ENCODE measurements at places on chromosomes 1 and 21.

DNA sequence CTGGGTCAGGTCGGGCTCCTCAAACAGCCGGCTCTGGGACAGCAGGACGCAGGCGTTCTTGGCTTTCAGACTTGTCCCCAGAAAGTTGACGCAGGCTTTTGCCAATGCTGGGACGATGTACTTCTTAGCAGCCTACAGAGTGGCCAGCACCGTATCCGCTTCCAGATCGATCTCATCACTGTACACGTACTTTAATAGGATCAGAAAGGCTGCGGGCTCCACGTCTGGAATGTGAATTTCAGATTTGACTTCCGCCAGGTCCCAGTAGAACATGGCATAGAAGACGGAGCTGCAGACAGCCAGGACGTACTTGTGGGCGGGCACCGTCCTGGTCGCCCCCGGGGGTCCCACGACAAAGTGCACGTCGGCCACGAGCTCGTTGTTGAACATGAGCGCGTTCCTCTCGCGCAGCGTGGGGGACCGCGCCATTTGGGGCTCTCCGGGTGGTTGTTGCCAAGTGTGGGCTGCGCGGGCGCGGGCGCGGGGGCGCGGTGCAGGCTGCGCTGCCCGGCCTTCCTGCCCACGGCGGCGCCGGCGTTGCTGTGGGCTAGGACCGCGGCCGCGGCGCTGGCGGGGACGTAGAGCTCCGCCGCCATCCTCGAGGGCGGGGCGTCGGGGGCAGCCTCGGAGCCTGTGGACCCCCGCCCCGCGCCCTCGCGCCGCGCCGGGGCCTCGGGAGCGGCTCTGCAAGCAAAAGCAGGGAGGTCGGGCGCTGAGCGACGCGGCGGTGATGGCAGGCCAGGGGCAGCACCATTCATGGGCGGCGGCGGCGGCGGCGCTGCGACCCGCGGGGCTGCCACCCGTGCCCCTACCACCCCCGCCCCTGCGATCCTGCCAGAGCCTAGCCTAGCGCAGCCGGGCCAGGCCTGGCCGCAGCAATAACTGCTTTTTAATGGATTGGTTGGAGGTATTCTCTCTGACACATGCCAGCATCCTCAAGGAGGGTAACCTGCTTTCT is 10.6 kb downstream of the CNR2 start:
- no peak for DNase-seq

DNA sequence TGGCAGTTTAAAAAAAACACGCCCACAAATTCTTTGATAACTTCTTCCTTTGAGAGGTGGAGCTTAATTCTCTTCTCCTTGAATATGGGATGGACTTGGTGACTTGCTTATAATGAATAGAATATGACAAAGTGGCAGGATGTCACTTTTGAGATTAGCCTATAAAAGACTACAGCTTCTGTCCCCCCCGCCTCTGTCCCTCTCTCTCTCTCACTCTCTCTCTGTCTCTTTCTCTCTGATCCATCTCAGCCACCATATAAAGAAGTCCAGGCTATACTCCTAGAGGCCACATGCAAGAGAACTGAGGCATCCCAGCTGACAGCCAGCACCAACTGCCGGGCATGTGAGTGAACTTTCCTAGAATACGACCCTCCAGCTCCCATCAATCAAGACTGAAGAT is 7.7 kb upstream of the DMBX1 start:
- DNase-seq: no peak

GRCh38 chr21:14766241-14766640 is 220.1 kb upstream of the SAMSN1 start:
- no peak for DNase-seq

- DNase-seq: no peak
Measured at GRCh38 chr1:237817277-237817676, 73.4 kb downstream of the ZP4 start.

DNA sequence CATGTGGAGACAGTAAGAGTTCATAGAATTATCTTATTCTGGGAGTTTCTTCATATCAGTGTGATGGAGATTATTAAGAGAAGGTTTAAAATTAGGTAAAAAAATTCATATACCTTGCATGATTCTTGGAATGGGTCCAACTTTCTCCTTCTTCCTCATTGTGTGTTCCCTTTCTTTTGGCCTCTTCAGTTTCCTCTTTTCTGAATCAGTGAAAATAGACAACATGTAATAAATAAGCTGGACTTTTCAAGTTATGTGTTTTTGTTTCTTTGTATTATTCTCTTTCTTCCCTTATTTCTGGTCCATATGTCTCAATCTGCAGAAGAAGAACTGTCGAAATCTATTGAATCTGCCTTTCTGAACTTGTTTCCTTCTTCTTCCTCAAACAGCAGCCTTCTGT is 30.5 kb downstream of the C4BPA start:
- no peak for DNase-seq

- no peak for DNase-seq
Measured at GRCh38 chr1:192793983-192794767, 14.7 kb upstream of the RGS2 start.

GRCh38 chr1:45864167-45865106 is 61.0 kb downstream of the MAST2 start:
- DNase-seq: peak; percentile 74

DNA sequence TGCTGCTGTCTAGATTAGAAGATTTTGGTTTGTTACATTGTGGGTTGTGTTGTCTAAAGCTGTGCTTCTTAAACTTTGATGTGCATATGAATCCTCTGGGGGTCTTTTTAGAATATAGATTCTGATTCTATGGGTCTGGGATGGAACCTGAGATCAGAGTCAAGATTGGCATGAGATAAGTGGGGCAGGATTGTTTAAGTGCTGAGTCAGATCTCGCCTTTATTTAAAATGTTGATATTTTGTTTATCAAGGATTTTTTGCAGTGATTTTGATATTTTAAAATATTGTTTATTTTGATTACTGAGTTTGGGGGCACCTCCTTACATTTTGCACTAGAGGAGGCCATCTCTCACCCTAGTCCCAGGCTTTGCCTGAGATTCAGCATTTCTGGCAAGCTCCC is 114.8 kb downstream of the LAMC2 start:
- DNase-seq: no peak

DNA sequence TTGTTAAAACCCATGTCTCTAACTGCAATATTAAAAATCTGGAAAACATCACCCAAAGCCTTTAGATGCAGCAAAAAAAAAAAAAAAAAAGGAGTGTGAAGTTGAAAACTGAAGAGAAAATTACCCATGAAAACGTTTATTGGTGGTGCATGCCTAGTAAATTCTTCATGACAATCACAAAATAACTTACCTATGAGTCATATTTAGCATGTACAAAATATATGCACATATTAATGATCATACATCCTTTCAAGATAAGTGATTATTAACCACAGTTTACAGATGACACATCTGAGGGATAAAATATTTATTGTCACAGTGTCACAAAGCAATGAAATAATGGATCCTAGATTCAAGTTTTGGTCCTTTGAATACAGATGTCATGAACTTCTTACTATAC is 505.2 kb upstream of the NR5A2 start:
- no peak for DNase-seq

GRCh38 chr1:62628506-62628905 is 31.2 kb downstream of the ANGPTL3 start:
- no peak for DNase-seq

DNA sequence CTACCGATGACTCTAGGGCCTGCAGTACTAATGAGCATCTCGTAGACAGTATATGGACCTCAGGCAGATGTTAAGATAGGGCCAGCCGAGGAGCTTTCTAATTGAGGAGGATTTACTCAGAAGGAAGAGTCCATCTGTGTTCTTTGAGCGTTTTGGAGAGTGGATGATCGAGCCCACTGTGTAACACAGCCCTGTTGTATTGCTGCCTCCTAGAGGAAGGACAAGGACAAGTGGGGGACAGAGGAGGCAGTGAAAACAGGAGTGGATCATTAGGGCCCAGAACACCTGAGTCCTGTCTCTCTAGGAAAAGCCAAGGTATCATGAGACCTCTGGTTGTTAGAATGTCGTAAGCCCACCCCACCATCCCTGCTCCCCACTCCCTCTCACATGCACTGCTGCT is 62.9 kb downstream of the TBX19 start:
- no peak for DNase-seq

GRCh38 chr1:236185687-236186086 is 43.3 kb downstream of the GPR137B start:
- DNase-seq: no peak

GRCh38 chr1:240497908-240498307 is 114.0 kb downstream of the GREM2 start:
- DNase-seq: no peak

- no peak for DNase-seq
Measured at GRCh38 chr1:220876511-220877376, 2.5 kb upstream of the HLX start.

DNA sequence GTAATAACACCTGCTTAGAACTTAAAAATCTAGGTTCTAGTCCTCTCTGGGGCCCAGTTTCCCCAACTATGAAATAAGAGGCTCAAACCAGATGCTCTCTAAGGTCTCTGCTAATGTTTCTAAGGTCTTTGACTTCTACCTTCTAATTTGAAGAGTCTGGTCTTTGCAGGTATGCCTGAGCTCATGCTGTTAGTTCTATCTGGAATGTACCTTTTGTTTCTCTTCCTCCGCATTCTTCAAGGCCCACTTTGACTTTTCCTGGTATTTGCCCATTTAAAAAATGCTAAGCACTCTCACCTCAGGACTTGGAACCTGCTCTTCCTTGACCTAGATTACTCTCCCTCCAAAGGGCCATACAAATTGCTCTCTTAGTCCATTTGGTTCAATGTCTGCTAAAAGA is 13.5 kb downstream of the SLC35D1 start:
- DNase-seq: no peak

DNA sequence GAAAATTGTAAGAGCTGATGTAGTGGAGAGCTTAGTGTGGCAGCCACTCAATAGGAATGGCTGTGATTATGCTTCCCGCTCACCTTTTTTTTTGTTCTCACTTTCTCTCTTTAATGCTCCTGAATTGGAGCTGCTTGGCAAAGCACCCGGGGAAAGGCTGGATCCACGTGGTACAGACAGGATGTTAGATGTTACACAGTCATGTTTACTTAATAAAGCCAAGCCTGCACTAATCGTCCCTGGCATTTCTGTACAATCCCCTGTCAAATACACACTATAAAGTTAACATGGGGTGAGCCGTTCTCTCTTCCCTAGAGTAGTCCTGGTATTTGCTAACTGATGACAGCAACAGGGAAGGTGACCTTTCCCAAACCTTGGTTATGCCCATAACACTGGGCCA is 187.8 kb downstream of the ZSCAN20 start:
- DNase-seq: peak; percentile 68

DNA sequence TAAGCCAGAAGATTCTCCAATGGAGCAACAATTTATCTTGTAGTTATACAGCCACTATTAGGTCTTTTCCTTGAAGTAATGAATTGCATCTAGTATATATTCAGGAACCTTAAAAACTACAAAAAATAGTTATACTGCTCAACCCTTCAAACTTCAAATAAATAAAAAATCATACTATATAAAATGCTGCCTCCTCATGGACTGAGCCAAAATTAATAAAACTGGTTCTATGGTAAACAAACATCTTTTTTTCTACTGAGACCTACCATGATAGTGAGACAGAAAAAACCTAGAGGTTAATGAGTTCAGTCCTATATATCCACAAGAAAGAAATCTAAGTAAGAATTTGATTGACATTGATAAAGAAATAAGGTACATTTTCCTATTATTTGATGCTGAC is 67.7 kb downstream of the GPATCH2 start:
- DNase-seq: no peak

Data from NCI-H1092 treated with DMSO at 0.1 percent for 48 hours (cell line).